ENCODE measurements at places on chromosomes 7 and 10.

DNA sequence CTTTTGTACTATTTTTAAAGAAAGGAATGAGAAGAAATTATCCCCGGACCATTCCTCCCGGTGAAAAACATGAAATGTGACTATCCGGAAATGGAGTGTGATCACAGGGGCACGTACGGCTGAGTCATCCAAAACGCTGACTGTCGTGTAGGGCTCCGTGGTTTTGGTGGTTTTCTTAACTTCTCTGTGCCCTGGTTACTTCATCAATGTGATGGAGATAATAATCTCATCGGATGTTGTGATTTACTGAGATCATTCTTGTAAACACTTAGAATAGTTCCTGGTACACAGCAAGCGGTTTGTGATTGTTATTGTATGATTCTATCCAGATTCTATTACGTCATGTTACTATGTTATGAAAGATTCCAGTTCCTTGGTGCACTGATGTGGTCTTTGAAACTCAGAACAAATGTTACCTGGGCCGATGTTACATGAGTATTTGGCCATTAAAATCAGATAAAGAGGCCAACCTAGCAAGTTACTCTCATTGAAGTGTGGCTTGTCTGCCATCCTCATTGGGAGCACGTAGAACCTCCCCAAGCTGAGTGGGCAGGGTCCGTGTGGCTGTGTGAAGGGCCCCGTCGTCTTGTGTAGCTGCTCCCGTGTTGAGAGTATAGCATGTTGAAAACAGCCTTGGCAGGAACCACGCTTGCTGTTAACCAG lies 99.5 kb downstream of the CAMK1D start:
- DNase-seq: peak; percentile 40

- DNase-seq: no peak
Measured at GRCh38 chr10:74976565-74976964, 134.9 kb upstream of the SAMD8 start.

GRCh38 chr10:108862676-108863350 lies 1060.5 kb downstream of the XPNPEP1 start:
- DNase-seq: no peak

DNA sequence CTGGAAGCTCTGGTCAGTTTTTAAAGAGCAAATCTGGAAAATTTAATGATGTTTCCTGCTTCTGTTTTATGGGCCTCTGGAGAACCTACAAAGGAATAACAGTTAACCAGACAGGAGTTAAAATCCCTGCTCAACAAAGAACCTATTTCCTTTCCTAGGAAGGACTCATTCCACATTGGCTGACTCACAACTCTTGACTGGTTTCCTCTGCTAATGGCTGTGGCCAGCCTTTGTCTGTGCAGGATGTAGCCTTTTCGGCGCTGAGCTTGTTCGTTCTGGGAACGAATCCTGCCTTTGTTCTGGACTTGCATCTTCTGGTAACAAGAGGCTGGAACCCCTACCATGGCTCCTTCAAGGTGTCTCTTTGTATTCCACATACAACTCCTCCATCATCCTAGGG lies 112.8 kb upstream of the PDCD4 start:
- no peak for DNase-seq

DNA sequence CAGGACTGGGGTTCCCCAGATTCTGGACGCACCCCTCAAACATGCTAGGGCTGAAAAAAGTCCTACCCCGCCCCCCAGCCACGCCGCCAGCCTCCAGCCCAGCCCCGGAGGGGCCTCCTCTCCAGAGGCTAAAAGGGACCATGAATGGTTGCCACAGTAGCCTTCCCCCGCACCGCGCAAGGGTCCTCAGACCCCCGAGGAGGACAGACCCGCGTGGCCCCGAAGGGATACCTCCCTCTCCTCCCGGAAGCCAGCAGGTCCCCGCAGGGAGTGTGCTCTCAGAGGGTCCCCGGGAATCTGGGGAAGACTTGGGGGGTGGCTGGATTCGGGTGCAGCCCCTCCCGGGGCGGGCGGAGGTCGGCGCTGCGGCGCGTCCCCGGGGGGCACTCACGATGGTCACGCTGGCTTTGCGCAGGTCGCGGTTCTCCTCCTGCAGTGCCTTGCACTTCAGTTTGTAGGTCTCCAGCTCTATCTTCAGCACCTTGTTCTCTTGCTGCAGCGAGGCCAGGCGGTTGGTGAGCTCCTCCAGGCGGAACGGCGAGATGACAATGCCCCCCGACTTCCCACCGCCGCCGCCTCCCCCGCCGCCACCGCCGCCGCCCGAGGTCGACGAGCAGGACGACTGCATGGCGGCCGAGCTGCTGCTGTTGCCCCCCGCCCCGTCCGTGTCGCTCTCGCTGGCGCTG lies 482 bp downstream of the CCDC6 start:
- no peak for DNase-seq

GRCh38 chr10:4183761-4184261 lies 398.8 kb upstream of the KLF6 start:
- no peak for DNase-seq

DNA sequence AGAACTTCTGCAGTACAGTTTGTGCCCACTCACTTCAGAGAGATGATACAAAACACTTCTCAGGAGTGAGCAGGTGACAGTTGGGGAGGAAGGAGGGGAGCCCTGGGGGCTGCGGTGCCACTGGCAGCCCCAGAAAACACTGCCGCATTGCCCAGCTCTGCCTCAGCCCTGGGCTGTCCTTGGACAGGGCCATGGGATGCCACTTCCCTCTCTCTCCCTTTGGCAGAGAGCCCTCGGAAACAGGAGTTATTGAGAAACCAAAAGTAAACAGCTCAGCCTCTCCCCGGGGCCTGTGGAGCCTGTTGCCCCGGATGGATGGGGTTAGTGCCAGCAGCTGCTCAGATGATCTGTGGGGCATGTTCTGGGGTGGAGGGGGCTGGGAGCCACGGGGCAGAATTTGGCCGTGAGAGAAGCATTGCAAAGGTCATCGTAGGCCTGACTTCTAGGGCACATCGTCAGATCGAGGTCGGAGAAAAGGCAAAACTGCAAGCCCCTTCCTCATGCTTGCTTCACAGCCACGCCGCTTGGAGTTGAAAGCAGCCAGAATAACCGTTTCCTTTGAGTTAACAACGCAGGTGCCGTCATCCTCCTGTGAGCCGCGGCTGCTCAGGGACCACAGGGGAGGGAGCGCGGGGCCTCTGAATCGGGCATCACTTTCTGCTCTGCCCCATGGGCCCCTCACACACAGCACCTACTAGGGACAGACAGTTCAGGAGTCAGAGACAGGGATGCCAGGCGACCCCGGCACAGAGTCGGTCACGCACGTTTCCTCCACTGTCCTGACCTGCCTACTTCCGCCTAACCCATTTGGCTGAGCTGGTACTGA lies 256.4 kb downstream of the CAMK1D start:
- DNase-seq: peak; percentile 15

DNA sequence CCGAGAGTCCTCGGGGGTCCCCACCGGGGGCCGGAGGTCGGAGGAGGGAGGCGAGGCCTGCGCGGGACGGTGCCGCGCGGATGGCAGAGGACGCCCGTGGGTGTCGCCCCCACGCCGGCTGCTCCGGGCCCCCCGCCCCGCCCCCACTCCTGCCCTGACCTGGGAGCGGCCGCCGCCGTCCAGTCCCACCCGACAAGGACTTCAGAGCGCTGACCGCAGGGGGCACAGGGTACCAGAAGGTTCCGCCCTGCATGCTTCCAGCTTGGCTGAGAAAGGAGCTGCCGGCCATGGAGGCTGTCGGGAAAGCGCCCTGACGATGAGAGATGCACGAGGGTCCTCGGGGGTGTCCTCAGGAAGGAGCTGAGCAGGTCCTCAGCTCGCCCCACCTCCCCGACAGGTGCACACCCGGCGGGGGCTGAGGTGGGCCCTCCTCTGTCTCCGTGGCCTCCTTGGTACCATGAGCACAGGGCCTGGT lies 57.0 kb upstream of the DNAJB6 start:
- DNase-seq: no peak

- DNase-seq: no peak
Measured at GRCh38 chr10:69911613-69912528, 110.2 kb downstream of the COL13A1 start.

DNA sequence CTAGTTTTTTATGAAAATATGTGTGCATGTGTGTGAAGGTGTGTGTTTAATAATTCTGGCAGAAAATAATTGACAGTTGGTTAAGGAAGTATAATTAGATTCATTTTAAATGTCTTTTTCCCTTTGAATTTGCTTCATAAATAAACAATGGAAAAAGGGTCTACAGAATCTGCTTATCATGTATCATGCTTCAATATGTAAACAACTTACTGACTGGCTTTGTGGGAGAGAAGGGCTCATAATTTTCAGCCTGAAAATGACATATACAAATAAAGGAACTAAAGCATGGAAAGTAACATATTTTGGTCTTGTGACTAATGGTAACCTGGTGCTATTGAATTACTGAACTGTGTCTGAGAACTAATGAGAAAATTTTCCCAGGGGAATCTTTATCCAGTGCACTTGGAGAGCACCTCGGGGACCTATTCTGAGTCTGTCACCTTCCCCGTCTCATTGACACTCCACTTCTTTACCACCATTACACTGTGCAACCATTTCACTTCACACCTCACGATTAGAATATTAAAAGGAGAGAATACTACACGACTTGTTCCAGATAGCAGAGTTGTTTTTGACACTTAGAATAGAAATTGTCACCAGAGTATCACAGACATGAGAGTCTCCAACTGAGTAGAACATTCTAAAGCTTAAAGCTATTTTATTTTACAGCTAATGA lies 298.6 kb downstream of the TFEC start:
- DNase-seq: no peak

DNA sequence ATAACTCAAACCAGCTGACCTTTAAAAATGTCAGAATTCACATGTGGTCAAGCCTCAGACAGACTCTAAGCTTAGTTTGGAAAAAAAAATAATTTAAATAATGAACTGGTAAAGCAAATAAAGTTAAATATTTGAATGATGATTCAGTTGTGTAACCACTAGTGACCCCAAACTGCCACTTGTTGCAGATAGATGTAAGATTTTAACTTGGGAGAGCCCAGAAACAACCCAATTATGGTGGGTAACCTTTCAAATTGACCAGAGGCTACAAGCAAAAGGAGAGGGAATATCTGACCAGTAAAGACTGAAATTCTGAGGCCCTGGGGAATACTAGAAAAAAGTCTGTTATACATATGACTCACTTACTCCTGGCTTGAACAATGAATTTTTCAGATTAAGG lies 268.1 kb downstream of the HPSE2 start:
- DNase-seq: no peak

DNA sequence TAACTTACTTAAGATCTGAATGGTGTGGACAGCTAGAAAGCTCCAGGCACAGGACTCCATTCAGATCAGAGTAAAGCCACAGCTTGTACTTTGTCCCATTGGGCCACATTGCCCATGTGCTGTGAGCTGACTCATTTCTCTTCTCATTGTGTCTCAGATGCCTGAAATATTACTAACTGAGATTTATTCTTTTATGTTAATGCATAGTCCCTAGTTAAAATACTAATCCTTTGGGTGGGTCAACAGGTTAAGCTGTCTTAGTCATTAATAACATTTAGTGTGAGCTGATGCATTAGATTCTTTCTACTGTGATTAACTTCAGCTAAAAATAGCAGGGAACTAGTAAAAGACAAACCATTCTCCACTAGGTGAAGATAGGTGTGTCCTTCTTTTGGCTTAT lies 104.7 kb upstream of the ARMC3 start:
- DNase-seq: no peak
